ENCODE measurements at places on chromosomes 6 and 20. TPM values are rescaled to one million over a fixed set of nuclear protein-coding genes. Genes with fewer than 3 reads are reported as not detected.

GRCh38 chr6:15137086-15137485, 108.8 kb upstream of the JARID2 start:
- no peak for DNase-seq

The ENPP5 gene
- 1.5 TPM for total RNA-seq

The GHRH gene
- total RNA-seq = not detected

DNA sequence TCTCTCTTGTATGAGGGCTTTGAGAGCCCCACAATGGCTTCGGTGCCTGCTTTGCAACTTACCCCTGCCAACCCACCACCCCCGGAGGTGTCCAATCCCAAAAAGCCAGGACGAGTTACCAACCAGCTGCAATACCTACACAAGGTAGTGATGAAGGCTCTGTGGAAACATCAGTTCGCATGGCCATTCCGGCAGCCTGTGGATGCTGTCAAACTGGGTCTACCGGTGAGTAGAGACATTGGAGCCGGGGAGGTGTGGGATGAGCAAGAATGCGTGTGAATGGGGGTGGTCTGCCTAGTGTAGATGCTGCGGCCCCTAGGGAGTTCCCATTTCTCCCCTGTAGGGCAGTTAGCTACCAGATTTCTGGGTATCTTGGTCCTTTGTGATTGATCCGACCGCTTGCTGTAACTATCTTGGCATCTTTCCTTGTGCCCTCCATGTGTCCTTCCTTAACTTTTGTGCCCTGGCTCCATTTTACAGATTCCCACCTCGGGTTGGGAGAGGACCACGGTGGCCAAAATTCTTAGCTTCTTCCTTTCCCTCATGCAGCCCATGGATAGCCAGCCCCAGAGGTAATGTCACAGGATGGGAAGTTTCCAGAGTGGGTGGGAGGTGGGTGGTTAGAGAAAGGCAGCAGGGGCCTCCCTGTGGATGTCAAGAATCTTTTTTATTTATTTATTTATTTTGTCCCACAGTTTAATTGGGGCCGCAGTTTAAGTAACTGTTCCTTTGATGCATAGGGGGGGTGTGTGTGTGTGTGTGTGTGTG, 6.3 kb downstream of the BRD2 start:
- no peak for DNase-seq

The XKR7 gene
- 0.09 TPM for total RNA-seq

DNA sequence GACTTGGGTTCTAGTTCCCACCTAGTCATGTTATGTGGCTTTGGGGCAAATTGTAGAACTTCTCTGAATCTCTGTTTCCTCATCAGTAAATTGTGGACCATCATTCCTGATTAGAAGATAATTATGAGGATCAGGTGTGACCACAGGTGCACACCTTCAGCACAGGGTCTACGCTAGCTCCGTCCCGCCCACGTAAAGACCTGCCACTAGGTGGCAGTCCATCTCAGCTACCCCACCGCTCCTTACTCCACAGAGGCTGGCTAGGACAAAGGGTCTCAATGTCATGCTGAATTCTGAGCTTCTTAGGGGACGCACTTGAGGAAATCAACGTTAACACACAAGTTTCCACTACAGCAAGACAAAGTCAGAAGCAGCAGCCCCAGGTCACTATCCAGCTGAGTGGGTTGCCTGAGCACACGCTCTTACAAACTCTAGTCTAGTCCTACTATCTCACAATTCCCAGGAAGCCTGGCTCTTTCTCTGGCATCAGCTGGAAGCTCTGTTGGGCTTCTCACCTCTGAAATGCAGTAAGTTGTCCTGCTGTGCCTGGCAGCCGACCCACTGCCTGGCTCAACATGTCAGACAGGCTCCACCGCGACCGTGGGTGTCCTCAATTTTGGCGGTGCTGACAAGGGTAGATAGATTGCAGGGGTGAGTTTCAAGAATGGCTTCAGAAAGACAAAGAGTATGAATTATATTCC, 2.0 kb upstream of the PLCG1 start:
- no peak for DNase-seq

DNA sequence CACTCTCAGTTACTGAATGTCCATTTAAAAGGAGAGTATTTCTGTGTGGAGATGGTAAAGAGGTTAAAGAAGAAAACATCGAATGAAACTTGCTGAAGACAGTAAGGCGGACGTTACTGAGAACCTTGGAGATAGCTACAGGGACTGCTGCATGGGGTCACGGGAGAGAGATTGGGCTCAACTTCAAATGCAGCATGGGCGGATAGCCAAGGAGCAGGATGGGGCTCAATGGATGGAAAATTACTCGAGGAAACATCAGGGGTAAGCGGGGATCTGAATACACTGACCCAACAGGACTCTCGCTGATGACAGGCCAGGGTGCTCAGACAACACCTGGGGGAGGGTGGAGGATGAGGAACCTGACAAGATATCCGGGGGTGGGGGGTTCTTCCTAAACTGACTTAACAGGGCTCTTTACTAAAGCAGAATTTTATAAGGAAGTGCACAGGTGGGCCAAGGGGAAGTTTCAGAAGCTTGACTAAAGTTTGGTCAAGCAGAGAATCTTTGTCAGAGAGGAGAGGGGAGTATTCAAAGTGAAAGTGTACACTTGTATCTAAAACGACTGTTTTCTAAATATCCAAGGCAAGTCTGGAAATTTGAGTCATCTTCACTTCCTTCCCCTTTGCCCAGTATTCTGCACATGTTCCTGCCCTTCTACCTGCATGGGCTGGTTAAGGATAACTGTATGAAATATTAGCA, 22.8 kb downstream of the ECT2L start:
- DNase-seq = no peak

DNA sequence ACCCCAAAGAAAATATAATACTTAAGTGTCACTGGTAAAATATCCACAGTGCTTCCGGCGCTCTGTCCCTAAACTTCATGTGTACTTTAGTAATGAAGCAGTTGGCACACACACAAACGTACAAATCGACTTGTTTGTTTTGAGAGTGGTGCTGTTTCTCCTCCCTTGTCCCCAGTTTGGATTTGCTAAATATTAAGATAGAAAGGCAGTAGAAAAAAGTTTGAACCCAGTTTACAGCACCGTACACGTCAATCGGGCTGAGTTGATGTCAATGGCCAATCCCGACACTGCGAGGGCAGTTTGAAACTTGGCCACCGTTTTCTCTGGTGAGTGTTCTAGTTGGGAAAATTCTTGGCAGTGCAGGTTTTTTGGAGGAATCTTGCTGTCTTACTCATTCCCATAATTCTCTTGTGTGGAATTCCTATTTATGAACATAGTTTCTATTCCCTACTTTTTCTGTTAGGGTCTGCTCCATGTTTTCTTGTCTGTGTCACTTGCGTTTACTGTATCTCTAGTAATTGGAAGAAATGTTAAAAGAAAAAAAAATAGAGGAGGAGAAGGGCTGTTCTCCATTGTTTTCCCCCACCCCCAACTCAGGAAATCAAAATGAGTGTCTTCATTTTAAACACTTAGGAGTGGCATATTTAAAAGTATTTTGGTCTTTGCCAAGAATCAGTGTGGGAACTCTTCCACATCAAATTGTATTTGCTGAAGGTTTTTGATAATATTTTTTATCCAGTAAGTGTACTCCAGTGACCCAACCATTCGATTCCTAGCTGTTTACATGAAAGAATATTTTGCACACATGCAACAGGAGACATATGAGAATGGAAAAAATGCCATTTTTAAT, 72.3 kb downstream of the OR2B2 start:
- DNase-seq = no peak

The FOXF2 gene
- total RNA-seq = 68.1 TPM

DNA sequence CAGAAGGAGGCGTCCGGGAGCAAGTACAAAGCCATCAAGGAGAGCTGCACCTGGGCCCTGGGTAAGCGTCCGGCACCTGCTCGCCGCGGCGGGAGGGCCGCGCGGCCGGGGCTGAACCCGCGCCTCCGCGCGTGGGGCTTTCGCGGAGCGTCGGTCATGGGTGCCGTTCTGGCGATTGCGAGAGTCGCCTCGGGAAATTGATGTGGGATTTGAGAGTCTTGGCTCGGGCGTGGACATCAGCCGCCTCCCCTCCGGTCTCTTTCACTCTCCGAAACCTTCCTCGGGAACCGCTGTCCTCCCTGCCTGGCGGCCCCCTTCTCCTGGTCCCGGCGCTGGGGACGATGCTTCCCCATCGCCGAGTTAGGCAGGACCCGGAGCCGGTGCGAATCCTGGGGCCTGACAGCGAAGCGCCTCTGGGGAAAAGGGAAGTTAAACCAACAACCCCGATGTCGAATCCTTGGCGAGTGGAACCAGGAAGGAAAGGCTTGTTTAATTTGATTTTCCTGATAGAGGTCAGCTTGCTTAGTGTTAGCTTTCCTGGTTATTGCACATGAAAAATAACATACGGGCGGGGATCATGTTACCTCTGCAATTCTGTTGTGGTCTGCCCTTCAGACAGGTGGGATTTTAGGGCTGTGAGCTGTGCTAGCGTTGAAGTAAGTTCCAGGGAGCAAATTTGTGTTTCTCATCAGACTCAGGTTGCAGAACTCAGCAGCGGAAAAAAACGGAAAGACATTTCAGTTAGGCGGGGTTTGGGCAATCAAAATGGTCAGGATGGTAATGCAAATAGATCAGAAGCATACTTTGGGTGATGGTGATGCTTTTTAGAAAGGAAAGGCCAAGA, 594 bp downstream of the ARFGEF3 start:
- peak; percentile 61 for DNase-seq

- no peak for DNase-seq
These were observed 33.8 kb upstream of the AKAP12 start for GRCh38 chr6:151205721-151206600.

- peak; percentile 59 for DNase-seq
These were observed 1.1 kb upstream of the MRGBP start for GRCh38 chr20:62795023-62795761.

The PRKN gene
- 5.2 TPM for total RNA-seq

- DNase-seq = no peak
These were observed at the start of gene PTK7 for GRCh38 chr6:43075670-43076463. TSS of gene PTK7 (plus strand) at chr6:43076314. CDS start at chr6:43076489, 175 bp downstream.

The KCNS1 gene
- total RNA-seq = 0.09 TPM

DNA sequence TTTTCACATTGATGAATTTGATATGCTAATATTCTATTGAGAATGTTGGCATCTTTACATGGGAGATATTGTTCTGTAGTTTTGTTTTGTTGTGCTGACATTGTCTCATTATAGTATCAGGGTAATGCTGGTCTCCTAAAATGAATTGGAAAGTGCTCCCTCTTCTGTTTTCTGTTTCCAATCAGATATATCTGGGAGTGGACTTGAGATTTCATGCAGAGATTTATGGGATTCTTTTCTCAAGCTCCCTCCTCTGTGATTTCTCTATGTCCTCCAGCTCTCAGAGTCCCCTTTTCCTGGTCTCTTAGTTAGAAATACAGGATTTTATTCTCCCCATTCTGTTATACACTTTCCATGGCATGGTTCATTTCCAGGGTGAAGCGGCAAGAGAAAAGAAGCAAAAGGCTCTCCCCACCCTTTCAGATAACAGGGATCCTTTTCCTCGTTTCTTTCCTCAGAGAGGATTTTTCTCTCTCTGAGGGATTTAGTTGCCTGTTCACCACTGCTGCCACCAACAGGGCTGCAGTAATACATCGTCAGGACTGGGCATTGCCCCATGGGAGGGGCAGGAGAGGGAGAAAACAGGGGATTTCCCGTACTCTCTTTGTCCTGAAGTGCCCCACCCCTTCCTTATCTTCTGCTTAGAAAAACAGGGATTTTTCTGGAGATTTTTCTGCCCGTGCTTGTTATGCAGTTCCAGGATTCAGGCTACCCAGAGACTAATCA, 59.3 kb upstream of the STMND1 start:
- peak; percentile 60 for DNase-seq

The FAM209B gene
- not detected for total RNA-seq

DNA sequence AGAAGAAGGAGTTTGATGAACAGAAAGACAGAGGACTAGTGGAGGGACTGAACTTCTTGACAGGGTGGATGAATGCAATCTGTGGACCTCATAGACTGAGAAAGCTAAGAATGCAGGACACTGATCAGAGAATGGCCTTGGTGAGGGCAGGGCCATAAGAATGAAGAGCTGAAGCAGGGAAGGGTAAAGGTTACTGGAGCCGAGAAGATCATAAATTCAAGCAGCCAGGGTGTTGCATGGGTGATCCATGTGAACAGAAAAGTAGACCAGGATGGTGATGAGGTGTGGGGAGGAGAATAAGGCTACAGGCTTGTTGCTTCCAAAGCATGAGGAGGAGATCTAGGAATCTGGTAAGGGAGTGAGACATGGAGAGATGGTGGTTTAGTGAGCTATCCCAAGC, 295.9 kb downstream of the ADGB start:
- DNase-seq = no peak

DNA sequence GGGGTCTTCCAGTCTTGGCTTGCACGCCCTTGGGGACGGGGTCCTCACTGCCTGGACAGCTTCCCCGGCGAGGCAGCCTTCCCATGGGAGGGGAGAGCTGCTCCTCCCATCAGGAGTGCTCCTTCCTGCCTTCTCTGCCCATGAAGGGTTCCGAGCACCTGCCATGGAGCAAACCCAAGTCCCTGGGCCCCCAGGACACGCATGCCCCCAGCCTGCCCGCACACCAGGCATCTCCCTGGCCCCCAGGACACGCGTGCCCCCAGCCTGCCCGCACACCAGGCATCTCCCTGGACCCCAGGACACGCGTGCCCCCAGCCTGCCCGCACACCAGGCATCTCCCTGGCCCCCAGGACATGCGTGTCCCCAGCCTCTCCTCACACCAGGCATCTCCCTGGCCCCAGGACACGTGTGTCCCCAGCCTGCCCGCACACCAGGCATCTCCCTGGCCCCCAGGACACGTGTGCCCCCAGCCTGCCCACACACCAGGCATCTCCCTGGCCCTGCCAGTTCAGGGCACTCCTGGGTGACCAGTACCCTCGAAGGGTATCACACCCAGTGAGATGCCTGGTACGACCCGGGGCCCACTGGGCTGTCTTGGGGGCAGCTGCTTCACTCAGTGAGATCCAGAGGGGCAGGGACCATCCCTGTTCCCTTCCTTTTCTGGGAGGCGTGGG, 21.7 kb downstream of the COL20A1 start:
- peak; percentile 12 for DNase-seq

The NTSR1 gene
- 0.31 TPM for total RNA-seq

GRCh38 chr6:47581591-47581990, 104.0 kb downstream of the CD2AP start:
- no peak for DNase-seq

DNA sequence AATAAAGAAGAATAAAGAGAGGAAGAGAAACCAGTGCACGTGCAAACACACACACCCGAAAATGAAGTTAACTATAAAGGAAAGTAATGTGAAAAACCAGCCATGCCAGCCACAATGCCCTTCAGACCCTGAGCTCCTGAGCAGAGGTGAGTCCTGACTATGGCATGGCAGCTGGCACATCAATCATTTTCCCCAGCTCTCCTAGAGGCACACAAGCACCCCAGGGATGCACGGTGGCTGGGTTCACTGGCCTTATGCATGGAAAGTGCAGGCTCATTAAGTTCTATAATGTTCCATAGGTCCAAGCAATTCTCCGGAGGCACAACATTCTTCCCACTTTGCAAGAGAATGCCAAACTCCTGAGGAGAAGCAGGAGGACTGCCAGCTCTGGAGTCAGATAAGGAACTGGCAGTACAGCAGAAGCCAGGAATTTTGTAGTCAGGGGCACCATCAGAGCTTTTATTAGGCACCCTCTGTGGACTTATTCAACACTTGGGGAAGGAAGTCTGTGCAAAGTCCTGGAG, 175.0 kb upstream of the PRDM1 start:
- DNase-seq = no peak

The STMND1 gene
- 1.9 TPM for total RNA-seq

Measured in mucosa of descending colon (tissue), 3 donors.